ENCODE measurements at places on chromosomes 3 and 15.

- no peak for DNase-seq
Measured at GRCh38 chr15:67790610-67791319, 34.5 kb upstream of the SKOR1 start.

GRCh38 chr3:131713416-131714123 lies 210.8 kb upstream of the MRPL3 start:
- DNase-seq: no peak

GRCh38 chr3:39139442-39139841 lies 13.9 kb downstream of the CSRNP1 start:
- no peak for DNase-seq

DNA sequence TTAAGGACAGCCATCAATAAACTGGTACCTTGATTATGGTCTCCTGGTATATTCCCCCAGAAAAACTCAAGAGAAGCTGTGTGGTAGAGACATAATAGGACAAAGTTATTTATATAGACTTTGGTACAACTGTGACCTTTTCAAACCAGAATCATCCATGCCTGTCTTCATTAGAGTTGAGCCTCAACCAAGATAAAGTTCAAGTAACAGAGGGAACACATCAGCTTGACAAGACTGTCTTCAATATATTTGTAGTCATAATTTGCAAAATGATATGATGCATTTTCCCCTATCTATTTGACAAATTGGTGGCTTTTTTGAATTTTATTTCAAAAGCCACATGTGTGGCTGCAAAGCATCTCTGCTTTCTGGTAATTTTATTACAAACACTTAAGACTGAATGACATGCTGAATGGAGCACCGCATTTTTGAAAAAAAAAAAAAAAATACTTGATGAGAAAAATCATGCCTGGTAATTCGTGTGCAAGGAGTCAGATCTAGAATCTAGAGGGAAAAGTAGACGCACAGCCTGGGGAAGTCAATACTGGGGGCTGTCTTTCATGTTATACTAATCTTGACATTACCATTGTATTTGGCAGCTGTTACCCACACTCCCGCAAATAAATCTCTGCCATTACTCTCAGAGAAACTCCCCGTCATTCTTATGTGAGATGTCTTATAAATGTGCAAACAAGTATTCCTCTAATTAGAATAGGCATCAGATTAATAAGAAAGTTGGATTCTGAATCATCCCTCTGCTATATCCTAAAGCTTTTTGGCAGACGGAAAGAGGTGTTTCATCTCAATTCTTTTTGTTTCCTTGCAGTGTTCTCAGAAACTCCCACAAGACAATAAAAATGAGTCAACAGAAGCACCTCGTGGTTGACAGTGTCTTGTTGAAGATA lies 554.8 kb upstream of the CBLB start:
- DNase-seq: no peak
